Activated T-helper 1 cell treated with anti-CD3 and anti-CD28 coated beads, Interleukin-2, amount 50 U/mL, for 16 hours (primary cell): ENCODE measurements at places on chromosomes 12 and 14.

- no peak for DNase-seq
Observed at GRCh38 chr12:104230304-104231095, 14.9 kb downstream of the TXNRD1 start.

- DNase-seq, result no peak
Observed at GRCh38 chr12:98592825-98593322, 612 bp upstream of the SLC25A3 start.

- DNase-seq, result no peak
Observed at GRCh38 chr12:8709124-8709830, 11.5 kb downstream of the RIMKLB start.

DNA sequence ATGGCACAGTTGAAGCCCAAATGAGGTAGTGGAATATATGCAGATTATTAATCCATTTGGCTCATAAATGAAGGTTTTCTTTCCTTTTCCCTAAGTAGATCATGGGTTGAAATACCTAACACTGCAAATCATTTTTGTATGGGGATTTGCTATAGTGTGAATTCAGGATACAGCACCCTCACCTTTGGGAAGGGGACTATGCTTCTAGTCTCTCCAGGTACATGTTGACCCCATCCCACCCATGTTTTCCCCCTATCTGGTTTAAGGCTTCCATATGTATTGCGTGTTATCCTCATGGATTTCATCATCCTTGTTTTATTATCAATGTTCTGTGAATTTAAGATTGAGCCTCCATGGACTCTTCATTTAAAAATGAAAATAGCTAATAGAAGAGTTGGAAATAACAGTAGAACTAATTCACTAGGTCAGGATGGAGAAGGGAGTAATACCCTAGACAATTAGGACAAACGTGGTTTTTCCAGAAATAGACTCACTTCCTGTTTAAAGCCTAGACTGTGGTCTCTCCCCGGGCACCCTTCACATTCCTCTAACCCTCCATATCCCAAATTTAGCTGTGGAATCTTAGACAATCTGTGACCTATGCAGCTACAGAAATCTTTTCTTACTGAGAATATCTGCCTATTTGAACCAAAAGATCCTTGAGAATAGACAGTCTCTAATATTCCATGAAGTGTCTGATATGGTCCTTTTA, 56.5 kb downstream of the DAD1 start:
- DNase-seq, result no peak

GRCh38 chr14:90177539-90178189, 78.7 kb upstream of the PSMC1 start:
- no peak for DNase-seq

DNA sequence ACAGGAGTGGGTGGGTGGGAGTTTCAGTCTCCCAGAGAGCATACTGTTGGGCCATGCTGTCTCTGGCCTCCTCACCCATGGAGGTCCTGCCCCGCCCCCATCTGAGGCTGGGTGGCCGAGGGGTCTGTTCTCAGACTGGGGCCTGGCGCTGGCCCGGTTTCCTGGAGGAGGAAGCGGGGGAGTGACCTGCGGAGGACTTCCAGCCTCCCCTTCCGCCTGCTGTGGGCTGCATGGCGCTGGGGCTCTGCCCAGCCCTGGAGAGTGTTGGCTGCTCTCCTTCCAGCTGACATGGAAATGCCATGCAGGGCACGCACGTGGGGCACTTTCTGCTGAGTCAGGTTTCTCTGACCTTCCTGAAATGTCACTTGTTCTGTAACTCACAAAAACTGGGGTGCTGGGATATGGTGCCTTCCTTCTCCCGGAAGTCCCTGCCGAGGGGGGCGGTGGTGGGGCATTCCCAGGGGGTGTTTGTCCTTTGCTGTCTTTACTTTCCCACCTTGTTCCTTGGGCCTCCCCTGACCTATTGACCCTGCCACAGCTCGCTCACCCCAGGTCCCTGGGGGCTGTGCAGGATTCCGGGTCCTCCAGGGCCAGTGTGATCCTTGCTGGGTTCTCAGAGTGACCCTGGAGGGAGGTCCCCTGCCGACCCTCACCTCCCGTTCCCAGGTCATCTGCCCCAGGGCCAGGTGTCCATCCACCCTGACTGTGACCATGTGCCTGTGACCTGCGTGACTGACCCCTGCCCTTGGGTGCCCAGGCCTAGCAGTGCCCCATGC, 23.6 kb downstream of the PACS2 start:
- DNase-seq, result no peak

DNA sequence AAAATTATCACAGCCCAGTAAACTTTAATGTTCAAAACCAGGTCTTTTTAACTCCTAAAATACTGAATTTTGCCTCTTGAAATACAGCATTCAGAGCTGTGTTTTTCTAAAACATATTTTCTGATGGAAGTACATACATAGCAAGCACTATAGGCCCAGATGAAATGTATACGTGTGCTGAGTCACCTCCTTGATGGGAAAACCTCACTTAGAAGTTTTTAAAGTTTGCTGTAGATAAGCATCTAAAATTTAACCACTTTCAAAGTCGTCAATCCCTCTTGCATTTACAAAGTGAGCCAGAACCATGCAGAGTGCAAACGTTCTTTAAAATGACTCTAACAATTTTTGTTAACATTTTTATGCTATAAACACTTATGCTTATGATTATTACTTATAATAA, 618.8 kb downstream of the RPS29 start:
- DNase-seq, result no peak

- no peak for DNase-seq
Observed at GRCh38 chr12:26410689-26411088, 215.3 kb downstream of the SSPN start.

DNA sequence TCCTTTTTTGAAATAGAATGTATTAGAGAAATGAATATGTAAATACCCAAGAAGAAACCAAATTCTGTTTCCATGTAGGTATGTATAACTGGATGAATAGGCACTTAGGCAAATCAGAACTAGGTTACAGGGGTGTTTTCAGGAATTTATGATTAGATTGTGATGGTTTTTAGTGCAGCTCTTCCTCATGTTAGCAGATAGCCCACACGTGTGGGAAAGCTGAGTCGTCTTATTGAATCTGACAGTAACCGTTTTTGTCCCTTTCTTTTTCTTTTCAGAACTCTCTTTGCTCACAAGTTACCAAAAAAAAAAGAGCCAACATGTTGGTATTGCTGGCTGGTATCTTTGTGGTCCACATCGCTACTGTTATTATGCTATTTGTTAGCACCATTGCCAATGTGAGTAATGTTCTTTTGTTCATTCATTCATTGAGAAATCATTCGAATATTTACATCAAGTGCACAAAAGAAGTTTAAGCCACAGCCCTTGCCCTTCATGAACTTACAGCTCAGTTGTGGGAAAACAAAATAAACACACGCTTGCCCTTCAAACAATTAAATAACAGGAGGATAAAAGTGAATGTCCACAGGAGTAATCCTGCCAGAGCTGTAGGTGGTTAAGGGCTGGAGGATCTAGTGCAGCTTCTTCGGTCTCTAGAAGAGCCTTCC, 14.8 kb downstream of the EMP1 start:
- DNase-seq, result no peak

DNA sequence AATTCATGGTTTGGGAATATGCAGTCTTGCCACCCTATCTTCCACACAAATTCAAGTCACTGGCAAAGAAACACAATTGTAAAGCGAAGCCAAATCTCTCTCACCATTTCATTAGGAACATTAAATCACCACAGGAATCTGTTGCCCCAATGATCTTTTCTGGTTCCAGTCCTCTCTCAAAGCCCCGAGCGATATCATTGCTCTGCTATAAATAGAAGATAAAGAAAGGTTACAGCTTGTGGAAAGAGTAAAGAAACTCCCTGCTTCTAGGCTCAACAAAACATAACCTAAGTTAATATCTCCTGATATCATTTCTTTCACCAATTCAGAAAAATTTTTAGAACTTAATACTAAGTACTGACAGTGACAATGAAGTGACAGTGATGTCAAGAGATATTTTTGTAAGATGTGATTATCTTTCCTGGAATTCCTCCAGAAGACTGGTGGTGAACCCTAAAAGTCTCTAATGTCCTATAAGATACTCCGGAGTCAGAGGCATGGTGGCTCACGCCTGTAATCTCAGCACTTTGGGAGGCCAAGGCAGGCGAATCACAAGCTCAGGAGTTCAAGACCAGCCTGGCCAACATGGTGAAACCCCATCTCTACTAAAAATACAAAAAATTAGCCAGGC, 33.8 kb downstream of the CBX5 start:
- DNase-seq, result no peak

- DNase-seq, result no peak
Observed at GRCh38 chr12:102950107-102950949, 7.1 kb upstream of the ASCL1 start.

- DNase-seq, result no peak
Observed at GRCh38 chr12:93616584-93617101, 44.2 kb downstream of the SOCS2 start.

GRCh38 chr12:108193917-108194316, 64.8 kb downstream of the WSCD2 start:
- no peak for DNase-seq

GRCh38 chr12:20188930-20189653, 179.2 kb upstream of the PDE3A start:
- DNase-seq, result no peak

DNA sequence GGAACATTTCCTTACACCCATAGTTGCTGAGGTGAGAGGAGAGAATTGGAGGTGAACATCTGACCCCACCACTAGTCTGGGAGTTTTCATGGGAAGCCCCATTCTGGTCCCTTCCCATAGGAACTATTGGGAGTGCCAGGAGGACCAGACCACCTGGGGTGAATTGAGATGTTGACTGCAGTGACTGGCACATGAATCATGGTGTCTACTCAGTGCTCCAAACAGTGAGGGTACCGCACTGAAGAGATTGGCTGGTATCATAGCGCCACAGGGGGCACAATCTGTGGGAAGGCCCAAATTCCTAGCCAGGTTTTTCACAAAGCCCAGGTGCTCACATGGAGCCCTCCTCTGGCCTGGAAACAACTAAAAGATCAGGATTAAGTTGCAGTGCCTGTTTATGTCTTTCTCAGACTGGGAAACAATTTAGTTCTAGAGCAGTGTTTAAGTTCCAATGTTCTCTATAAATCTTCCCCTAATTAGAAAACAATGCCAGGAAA, 3.7 kb upstream of the RNASE9 start:
- DNase-seq, result no peak

DNA sequence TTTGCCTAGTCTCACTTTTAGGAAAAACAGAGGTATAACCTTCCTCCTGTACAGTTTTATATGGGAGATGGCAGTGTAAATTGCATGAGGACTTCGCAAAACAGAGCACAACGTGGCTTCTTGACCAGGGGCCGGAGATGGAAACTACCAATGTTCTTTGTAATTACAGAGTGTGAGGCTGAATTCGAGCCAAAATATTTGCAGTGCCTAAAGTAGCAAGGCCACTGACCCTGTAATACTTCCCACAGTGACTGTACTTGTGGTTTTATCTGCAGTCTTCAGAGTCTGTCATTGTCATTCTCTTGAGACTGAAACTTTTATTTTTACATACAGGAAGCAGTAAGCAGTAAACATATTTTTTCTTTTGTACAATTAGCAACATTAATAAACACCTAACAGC, 98.9 kb downstream of the RERG start:
- DNase-seq, result no peak

- no peak for DNase-seq
Observed at GRCh38 chr12:59093073-59093772, 172.9 kb upstream of the LRIG3 start.

GRCh38 chr12:42757624-42758119, 168.1 kb upstream of the PRICKLE1 start:
- no peak for DNase-seq

GRCh38 chr12:11408096-11408495, 12.7 kb upstream of the PRB2 start:
- no peak for DNase-seq

GRCh38 chr14:20797164-20797563, 5.5 kb downstream of the RNASE1 start:
- DNase-seq, result no peak

DNA sequence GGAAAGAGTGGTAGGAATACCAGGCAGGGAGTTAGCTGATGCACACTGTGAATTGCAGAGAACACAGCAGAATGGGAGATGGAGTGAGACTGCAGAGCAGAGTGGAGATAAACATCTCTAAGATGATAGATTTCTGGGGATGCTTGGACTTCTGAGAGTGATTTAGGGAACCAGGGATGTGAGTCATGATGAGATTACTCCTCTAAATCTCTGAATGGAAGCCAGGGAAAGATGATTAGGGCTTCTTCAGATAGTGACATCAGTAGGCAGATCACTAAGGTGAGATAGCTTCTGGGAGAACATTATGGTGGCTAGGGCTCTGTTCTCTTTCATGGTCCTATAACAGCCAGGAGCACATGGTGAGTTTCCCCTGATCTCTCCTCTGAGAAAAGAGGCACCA, 501.5 kb upstream of the USP15 start:
- no peak for DNase-seq

- DNase-seq, result no peak
Observed at GRCh38 chr14:35362450-35362849, 42.1 kb downstream of the NFKBIA start.

DNA sequence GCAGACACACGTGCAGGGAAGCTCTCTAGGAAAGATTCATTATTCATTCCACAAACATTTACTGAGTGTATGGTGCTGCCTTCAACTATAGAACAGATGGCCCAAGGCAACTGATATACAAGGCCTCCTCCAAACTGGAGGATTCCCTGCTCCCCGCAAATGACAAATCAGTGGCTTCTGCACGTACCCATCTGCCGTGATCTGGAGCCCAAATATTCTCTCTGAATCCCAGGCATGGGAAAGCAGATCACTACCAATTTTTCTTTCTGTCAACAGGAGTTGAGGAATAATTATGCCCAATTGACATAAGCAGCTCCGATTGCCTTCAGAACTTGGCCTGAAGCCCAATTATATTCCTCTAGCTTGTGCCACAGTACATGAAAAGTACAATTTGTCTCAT, 174.2 kb upstream of the CCDC196 start:
- no peak for DNase-seq
